ENCODE measurements at places on chromosomes 7 and 10.

DNA sequence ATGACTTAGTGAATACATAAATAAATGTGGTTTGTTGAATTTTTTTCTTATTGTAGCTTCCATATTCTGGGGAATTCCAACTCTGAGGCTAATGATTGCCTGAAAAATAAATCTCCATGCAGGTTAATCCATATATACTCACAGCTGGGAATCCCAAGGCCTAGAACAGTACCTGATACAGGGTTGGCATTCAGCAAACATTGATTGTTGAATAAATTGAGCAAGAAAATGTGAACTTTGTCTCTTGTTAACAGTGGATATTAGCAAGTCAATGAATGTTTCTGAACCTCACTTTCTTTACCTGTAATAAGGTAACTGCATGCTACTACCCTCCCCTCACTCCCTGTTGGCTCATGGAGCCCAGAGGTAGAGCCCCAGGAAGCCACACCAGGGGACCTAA is 253.6 kb upstream of the AOAH start:
- DNase-seq, result no peak

- DNase-seq, result no peak
Observed at GRCh38 chr7:130371046-130371445, 9.2 kb upstream of the CPA1 start.

DNA sequence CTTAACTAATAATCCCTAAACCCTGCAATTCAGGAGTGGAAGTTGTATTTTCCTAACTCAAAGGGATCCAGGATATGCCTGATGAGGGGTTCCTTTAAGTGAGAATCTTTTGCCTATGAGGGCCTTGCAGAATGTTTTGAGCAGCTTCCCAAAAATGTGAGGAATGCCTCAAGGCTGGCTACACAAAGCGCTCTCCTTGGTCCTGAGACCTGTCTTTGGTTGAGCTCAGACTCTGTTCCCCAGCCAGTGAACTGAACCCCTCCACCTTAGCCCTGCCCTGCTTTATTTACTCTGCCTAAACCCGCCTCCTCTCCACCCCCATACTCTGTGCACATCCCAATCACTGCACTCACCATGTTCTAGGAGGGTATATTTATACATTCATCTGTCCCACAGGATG is 108.6 kb downstream of the NRCAM start:
- DNase-seq, result no peak

GRCh38 chr7:150566572-150566971 is 618 bp upstream of the GIMAP4 start:
- no peak for DNase-seq

DNA sequence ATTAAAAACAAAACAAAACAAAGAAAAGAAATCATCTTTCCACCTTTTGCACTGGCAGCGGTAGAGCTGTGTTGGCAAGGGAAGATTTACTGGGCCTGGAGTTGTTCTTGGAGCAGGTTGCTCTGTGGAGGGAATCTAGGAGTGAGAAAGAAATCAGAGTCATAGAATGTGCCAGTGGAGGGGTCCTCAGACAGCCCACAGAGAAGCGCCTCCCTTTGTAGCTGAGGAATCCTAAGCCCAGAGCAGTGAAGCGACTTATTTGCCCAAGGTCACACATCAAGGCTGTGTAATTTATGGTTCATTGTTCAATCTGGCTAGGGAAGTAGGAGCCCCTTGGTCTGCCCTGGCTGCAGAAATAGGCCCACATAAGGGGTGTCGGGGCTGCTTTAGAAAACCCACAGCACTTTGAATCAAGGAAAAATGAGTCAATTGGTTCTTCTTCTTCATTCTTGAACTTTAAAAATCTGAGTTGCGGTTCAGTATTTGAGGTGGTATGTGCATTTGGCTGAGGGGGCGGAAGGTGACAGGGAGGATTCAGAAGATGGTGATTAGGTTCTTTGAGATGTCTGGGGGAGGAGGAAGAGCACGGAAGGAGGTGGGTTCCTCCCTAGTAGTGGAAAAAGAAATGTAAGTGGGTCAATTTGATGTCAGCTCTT is 253.7 kb downstream of the PTEN start:
- peak; percentile 58 for DNase-seq

DNA sequence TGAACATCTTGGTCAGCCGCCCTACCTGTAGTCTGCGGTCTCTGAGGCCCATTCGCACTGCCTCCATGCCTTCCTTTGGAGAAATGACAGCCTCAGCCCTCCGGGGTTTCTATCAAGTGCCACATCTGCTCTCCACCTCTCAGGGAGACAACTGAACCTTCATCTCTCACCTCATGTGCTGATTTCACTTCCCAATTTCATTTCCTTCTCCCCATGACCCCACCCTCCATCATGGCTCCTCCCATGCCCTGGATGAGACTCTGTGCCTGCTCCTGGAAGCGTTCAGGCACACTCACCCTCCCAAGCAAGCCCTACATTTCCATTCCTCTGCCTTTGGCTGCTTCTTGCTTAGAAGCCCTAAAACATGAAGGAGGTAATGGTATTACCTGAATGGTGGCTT is 7.8 kb upstream of the SCD start:
- DNase-seq, result no peak

DNA sequence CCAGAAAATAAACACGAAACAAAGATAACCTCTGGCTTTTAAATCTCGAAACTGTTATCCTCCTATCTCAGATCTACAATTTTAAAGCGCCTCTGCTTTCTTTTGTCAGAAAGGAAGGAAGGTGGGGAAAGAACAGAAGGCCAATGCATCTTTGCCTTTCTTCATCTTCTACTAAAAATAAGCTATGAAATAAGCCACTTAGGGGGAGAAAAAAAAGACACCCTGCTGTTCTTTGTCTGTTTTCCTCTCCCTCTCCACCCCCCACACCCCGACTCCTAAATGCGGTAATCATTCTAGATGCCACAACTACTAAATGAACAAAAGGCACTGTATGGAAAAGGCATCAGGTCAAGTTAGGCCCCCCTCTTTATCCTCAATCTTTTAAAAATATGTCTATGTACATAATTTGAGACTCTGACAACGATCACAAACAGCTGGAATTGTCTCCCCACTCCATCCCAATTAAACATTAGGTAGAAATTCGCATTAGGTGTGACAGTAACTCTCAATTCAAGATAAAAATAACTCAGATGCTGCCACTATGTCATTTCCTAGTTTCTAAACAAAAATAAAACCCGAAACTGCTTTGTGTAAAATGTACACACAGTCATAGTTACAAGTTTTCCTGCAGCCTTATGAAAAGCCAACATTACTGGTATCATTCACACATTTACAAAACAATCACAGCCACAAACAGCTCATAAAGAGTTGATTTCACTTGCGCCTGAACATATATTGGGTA is 2.4 kb downstream of the UBE2H start:
- DNase-seq, result no peak

DNA sequence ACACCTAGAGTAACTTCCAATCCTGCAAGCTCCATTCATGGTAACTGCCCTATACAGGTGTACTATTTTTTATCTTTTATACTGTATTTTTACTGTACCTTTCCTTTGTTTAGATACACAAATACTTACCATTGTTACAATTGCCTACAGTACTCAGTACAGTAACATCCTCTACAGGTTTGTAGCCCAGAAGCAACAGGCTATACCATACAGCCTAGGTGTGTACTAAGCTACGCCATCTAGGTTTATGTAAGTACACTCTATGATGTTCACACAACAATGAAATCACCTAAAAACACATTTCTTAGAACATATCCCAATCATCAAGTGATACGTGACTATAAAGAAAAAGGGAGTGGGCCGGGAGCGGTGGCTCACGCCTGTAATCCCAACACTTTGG is 53.1 kb upstream of the SLIT1 start:
- DNase-seq, result no peak

- no peak for DNase-seq
Observed at GRCh38 chr10:91511549-91512330, 101.6 kb downstream of the HECTD2 start.

DNA sequence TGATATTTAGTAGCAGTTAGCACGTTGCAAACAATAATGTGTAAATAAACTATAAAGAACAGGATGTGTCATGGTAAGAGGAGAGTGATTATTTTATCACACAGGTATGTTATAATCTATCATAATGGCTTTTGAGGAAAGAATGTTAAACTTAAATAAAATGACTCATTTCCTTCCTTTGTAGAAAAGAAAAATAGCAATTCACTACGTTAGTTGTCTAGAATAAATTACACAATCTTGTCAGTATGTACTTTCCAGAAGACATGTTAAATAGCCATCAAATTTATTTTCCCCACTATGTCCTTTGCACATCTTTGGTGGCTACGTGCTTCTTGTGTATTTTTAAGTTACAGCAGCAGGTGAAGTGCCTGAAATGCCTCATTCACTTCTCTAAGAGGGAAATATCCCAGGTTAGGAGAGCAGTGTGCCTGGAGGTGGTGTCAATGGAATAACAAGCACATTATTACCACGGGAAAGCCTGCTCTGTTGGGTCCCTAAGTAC is 133.8 kb downstream of the SEMA3A start:
- DNase-seq, result no peak

Measured in activated CD4-positive, alpha-beta T cell treated with anti-CD3 and anti-CD28 coated beads, Interleukin-2, amount 50 U/mL, for 24 hours (primary cell).